ENCODE measurements at places on chromosomes 7 and 10.

DNA sequence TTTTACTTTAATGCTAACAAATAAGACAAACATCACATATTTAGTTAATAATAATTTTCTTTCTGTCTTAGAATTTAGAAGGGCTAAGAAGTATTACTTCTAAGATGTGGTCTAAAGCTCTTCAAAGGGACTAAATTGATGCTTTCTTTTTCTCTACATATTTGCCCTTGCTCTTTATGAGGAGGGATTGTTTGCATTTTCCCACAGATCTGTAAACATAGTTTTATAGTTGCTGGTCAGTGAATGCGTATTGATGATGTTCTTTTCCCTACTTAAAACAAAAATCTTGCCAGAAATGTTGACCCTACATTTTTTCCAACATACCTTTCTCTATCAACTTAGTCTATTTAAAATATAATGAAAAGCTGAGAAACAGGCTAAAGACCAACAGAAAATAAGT lies 372.4 kb upstream of the LRGUK start:
- H3K4me1 ChIP-seq, result no peaks in the 10 kb centered on the region
- H3K27ac ChIP-seq, result no peak overlapping the region
- DNase-seq, result no peak

- no peak for DNase-seq
- no peaks in the 10 kb centered on the region for H3K36me3 ChIP-seq
- H3K27ac ChIP-seq, result no peak overlapping the region
- H3K4me1 ChIP-seq, result no peaks in the 10 kb centered on the region
- H3K27me3 ChIP-seq, result no peaks in the 10 kb centered on the region
These were observed 149.2 kb upstream of the GHITM start for GRCh38 chr10:83990126-83990525.

DNA sequence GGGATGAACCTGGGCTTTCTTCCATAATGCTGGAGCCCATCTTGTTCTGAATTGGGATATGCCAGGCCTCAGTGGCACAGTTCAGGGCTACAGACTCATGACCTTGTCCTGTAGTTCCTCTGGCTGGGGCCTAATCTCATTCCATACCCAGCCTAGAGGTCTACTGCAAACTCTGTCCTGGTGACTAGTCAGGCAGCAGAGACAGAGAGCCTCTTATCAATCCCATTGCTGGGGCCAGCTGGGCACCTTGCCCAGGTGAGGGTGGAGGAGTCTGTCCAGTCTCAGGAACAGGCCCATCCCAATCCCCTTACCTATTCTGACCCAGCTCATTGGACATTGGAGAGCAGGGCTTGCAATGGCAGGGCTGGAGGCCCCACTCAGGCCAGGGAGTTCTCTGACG lies 28.0 kb upstream of the COMTD1 start:
- DNase-seq, result no peak
- H3K4me3 ChIP-seq, result no peak overlapping the region
- H3K4me1 ChIP-seq, result no peaks in the 10 kb centered on the region
- H3K27ac ChIP-seq, result no peak overlapping the region
- H3K36me3 ChIP-seq, result no peaks in the 10 kb centered on the region

DNA sequence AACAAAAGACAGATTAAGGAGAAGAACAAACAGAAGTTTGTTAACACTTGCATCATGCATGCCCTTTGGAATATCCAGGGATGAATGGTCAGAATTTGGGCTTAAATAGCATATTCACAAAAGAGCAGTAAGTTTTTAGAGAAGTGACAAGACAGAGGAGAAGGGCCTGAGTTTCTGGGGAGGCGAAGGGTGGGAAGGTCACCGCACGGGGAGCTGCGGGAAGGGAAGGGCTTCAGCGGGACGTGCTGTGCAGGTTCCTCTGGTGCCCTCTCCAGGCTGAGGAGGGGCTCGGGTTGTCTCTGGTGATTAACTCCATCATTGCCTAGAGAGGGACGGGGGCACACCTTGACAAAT lies 10.4 kb upstream of the ZNF22 start:
- DNase-seq, result no peak
- H3K27ac ChIP-seq, result no peak overlapping the region
- no peaks in the 10 kb centered on the region for H3K4me1 ChIP-seq
- H3K36me3 ChIP-seq, result no peaks in the 10 kb centered on the region
- no peaks in the 10 kb centered on the region for H3K27me3 ChIP-seq
- H3K4me3 ChIP-seq, result no peak overlapping the region

- H3K4me3 ChIP-seq, result no peak overlapping the region
- no peak for DNase-seq
- no peaks in the 10 kb centered on the region for H3K36me3 ChIP-seq
- H3K4me1 ChIP-seq, result no peaks in the 10 kb centered on the region
- no peak overlapping the region for H3K27ac ChIP-seq
These were observed 31.0 kb downstream of the CUX1 start for GRCh38 chr7:101848208-101848951.

GRCh38 chr10:77873536-77874380 lies 52.8 kb downstream of the DLG5 start:
- H3K27me3 ChIP-seq, result no peaks in the 10 kb centered on the region
- H3K27ac ChIP-seq, result no peak overlapping the region

GRCh38 chr10:126509182-126509581 lies 120.9 kb upstream of the ADAM12 start:
- H3K4me3 ChIP-seq, result no peak overlapping the region
- DNase-seq, result no peak
- no peak overlapping the region for H3K27ac ChIP-seq
- no peaks in the 10 kb centered on the region for H3K27me3 ChIP-seq
- no peaks in the 10 kb centered on the region for H3K4me1 ChIP-seq

GRCh38 chr10:71432101-71432905 lies 35.6 kb downstream of the CDH23 start:
- no peak for DNase-seq
- no peaks in the 10 kb centered on the region for H3K36me3 ChIP-seq
- H3K4me1 ChIP-seq, result no peaks in the 10 kb centered on the region
- no peaks in the 10 kb centered on the region for H3K27me3 ChIP-seq
- H3K27ac ChIP-seq, result no peak overlapping the region

- DNase-seq, result no peak
- H3K4me1 ChIP-seq, result no peaks in the 10 kb centered on the region
- no peaks in the 10 kb centered on the region for H3K36me3 ChIP-seq
- H3K27ac ChIP-seq, result no peak overlapping the region
These were observed 13.2 kb downstream of the CALML5 start for GRCh38 chr10:5485948-5486852.

DNA sequence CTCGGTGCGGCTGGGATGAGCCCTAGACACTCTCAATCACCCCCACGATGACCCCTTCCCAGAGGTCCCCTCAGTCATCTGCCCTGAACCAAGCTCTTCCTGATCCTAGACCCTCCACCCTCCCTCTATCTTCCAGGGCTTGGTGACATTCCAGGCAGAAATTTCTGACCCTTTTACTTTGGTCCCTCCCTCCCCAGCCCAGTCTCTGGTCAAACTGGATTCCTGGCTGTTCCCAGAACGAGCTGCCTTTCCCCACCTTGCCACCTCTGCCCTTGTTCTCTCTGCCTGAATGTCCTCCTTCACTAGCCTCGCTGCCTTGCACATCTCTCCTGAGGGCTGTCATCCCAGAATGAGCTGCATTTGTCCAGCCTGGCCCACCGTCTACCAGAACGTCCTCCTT lies 1.3 kb upstream of the CLDN4 start:
- no peak overlapping the region for H3K4me3 ChIP-seq
- H3K27me3 ChIP-seq, result no peaks in the 10 kb centered on the region
- H3K4me1 ChIP-seq, result peaks cover 26% of the 10 kb centered on the region
- H3K27ac ChIP-seq, result no peak overlapping the region
- DNase-seq, result no peak
- no peaks in the 10 kb centered on the region for H3K36me3 ChIP-seq

DNA sequence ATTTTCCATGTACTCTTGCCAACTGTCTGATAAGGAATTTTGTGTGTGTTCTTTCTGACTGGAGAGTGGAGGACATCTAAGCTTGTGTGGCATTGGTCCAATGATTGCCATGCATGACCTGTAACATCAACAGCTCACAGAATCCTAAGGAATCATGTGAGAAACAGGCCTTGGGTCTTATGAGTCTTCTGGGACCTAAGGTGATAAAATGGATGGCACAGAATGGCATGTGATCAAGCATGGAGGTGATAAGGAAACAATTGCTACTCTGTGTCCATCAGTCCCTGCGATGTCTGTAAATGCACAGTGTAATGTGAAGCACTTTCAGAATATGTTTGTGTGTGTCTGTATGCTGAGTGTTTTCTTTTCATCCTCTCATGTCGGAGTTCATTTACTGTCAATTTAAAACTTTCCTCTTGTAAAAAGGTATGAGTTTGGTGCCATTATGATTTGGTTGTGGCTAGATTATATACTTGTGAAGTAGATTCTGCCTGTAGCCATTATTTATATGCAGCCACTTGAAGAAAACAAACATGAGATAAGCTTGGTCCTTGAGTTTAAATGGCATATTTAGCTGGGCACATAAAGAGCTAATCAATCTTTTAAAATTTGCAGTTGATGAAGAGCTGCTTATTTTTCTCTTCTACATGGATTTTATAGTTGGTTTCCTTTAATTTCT lies 127.5 kb downstream of the VPS50 start:
- H3K36me3 ChIP-seq, result peaks cover 11% of the 10 kb centered on the region
- H3K27me3 ChIP-seq, result no peaks in the 10 kb centered on the region
- no peak for DNase-seq
- no peaks in the 10 kb centered on the region for H3K4me1 ChIP-seq
- H3K4me3 ChIP-seq, result no peak overlapping the region

DNA sequence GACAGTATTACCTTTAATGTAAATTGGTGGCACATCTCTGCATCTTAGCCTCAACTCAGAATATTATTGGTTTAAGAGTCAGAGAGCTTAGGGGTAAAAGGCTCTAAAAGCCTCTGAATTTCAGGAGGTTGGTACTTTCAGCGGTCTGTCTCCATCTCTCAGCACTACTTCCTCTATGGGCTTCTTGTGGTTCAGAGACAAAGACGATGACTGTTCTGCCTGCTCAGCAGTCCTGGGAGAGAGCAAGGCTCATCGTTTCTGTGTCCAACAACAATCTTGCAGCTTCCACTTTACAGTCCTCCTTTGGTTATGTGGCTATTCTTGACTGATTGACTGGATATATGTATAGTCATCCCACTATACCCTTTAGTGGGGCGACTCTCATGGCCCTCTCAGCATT lies 394.7 kb downstream of the AUTS2 start:
- no peaks in the 10 kb centered on the region for H3K36me3 ChIP-seq
- H3K4me3 ChIP-seq, result no peak overlapping the region
- H3K27ac ChIP-seq, result no peak overlapping the region
- no peak for DNase-seq
- no peaks in the 10 kb centered on the region for H3K27me3 ChIP-seq

DNA sequence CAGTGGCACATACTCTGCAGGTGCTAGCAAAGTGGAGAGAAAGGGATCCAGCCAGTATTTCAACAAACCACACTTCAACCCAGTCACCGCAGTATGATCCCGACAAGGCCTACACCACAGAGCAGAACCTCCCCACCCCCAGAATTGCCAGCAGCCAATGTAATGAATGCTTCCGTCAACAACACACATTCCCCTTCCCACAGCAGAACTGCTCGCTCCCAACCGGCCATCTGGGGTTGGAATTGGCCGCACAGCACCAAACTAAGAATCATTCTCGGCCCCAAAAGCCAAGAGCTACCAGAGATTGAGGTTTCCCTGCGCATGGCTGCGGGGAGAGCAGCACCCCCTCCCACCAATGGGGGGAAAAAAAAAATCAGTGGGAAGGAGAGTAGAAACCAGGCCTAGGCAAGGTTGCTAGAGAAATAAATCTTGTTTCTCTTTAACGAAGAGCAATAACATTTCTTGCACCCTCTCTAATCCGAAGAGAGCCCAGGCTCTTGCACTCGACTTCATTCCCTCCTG lies 1.1 kb downstream of the WASL start:
- DNase-seq, result peak; percentile 3
- no peaks in the 10 kb centered on the region for H3K27me3 ChIP-seq
- H3K36me3 ChIP-seq, result no peaks in the 10 kb centered on the region
- H3K27ac ChIP-seq, result peak overlapping the region; percentile 26
- H3K4me1 ChIP-seq, result peaks cover 34% of the 10 kb centered on the region

DNA sequence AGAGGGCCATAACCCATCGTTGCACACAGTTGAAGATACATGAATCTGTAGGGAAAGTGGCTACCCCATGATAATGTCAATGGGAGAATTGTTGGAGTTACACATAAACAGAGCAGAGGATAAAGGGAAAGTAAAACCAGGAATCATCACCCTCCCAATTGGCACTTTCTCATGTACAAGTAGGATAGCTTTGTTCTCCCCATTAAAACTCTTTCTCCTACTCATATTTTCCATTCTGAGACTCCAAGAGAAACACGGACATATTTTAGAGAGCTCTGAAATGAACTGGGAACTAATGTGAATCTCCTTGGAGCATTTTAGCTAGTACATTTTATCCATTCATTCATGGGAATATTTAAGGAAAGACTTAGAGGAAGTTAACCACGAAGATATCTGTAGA lies 17.2 kb upstream of the LRRC17 start:
- H3K4me1 ChIP-seq, result no peaks in the 10 kb centered on the region
- no peak overlapping the region for H3K4me3 ChIP-seq
- H3K27me3 ChIP-seq, result no peaks in the 10 kb centered on the region
- no peak overlapping the region for H3K27ac ChIP-seq
- DNase-seq, result no peak

DNA sequence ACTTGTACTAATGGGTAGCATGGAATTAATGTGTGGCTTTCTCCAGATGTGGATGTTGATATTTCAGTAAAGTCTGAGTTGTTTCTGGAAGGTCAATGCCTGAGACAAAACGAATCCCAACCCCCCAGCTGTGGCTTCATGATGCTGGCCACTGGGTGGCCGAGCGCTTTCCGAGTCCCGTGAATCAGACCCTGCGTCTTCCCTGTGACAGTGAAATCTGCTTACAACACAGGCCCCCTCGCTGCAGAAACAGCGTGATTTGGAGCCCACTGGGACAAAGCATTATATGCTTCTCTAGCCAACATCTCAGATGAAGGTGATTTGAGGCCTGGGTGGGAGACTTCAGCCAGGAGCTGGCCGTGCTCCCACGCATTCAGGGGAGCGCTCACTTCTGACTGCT lies 124.7 kb downstream of the WDR37 start:
- H3K27me3 ChIP-seq, result no peaks in the 10 kb centered on the region
- no peaks in the 10 kb centered on the region for H3K36me3 ChIP-seq
- H3K27ac ChIP-seq, result no peak overlapping the region
- no peak for DNase-seq
- no peak overlapping the region for H3K4me3 ChIP-seq
- no peaks in the 10 kb centered on the region for H3K4me1 ChIP-seq
